Mucosa of descending colon (tissue), 3 donors: ENCODE measurements at places on chromosomes 5 and 9.

- no peak for DNase-seq
Measured at GRCh38 chr9:76502746-76503145, 43.8 kb downstream of the GCNT1 start.

GRCh38 chr5:168055141-168055683 lies 236.2 kb upstream of the WWC1 start:
- DNase-seq: no peak

DNA sequence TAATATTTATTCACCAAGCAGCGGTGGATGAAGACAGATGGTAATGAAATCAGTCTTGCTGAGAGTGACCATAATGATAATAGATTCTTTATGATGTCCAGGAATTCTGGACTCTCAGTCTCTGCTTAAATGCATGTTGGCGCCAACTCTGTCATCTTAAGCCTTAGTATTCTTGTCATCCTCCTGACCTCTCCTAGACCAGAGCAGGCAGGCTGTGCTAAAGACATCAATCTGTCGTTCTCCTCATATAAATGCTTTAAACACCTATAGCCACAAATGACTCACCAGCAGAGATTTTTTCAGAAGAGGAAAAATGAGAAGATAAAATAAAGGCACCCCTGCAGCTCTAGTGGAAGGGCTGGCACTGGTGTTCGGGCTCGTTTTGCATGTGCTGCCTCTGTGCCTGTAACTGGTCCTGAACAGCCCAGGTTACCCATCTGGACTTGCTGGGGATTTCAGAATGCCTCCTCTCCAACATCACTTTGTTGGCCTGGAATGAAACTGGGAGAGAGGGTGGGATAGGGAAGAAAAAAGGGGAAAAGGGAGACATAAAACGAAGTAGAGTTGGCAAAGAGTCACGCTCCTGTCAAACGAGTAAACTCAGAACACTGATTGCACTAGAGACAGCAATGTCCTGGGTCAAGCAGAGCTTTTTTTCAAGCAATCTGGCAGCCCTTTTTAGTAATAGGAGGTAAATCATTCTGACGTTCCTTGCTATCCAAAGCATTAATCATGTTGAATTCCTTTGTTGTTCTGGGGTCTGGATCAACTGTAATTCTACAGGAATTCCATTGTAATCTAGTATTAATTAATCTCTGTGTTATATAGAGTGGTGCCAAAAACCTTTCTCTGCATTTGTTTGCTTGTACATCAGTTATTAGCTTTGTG lies 195.5 kb upstream of the CLINT1 start:
- no peak for DNase-seq

GRCh38 chr9:101372327-101373118 lies 12.3 kb downstream of the BAAT start:
- no peak for DNase-seq

DNA sequence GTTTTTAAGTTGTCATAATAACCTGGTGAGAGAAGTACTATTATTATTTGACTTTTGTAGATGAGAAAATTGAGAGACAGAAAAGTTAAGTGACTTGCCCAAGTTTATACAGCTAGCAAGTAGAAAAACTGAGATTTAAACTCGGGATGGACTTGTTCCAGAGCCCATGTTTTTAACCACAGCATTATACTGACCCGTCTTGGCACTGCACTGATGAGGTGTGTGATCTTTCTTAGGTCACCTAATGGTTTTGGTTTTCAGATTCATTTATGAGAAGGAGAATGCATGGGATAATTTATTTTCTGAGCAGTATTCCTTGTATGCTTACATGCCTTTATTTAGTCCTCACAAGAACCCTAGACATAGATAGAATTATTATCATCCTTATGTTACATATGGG lies 201.8 kb upstream of the CDKN2B start:
- DNase-seq: no peak

- no peak for DNase-seq
Measured at GRCh38 chr5:176178789-176179188, 59.4 kb upstream of the SIMC1 start.

GRCh38 chr5:95697781-95698681 lies 15.2 kb upstream of the SPATA9 start:
- no peak for DNase-seq

DNA sequence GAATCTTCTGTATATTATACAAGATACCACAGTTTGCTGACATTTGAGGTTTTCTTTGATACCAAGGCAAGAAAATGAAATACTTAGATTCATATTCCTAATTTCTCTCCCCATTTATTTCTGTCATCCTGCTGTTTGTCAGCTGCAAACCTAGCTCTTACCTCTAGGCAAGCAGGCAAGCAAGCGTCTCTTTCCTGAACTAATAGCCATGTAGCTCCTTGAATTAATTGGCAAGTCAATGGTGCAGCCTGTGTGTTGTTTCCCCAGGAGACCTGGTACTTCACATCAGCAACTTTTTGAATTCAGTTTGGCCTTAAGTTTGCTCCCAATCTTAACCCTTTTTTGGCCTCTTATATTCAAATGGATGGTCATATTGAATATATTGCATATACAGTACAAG lies 573.6 kb upstream of the ARRDC3 start:
- DNase-seq: no peak

- no peak for DNase-seq
Measured at GRCh38 chr5:102453716-102454115, 45.1 kb downstream of the SLCO6A1 start.

GRCh38 chr5:154349626-154350264 lies 96.1 kb upstream of the SAP30L start:
- no peak for DNase-seq

- no peak for DNase-seq
Measured at GRCh38 chr9:116927726-116928125, 240.6 kb downstream of the TRIM32 start.

DNA sequence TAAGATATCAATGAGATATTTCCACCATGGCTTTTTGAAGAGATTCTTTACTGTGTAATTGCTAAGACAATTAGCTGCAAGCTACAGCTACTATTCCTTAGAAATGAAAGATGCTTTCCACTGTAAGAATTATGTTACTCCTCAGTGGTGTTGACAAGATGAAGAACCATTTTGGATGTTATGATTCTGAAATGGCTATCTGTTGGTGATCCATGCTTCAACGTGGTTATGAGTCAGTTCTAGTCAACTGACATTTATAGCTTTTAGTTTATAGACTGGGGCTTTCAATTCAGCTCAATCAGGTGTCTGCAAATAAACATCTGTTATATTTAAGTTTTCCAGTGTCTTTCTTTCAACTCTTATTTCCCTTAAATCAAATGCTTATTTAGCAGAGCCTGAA lies 93.7 kb downstream of the SGCD start:
- no peak for DNase-seq

DNA sequence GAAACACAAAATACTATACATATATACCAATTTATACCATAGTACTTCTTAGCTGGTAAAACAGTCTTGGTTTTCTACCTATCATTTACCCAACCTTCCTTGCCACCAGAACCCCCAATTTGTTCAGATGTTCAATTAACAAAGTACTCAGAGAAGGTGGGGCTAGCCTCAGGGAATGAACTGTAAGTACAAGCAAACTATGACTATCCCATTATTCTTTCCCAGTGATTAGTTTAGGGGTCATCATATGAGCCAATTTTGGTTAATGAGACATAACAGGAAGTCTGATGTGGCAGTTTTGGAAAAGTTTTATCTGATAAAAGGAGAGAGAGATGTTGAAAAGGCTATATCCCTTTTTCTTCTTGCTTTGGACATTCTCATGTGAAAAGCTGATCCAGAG lies 125.8 kb downstream of the DTWD2 start:
- no peak for DNase-seq

GRCh38 chr5:56257010-56257409 lies 23.9 kb upstream of the ANKRD55 start:
- no peak for DNase-seq

DNA sequence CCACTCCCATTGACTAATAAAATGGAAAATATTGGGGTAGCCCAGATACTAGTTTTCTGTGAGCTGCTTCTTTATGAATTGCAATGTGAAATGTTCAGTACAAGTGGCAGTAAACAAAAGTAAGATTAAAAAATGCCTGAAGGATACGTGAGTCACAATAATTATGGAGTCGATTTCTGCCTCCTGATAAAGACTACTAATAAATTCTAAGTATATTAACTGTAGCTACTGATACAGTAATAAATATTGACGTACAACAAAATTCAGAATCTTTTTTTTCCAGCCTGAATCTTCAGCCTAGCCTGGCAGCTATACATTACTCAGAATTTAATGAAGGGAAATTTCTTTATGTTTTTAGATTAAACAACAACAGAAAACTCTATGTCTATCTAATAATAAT lies 218.1 kb downstream of the MPDZ start:
- DNase-seq: no peak

GRCh38 chr5:579746-580366 lies 32.3 kb upstream of the CEP72 start:
- no peak for DNase-seq

DNA sequence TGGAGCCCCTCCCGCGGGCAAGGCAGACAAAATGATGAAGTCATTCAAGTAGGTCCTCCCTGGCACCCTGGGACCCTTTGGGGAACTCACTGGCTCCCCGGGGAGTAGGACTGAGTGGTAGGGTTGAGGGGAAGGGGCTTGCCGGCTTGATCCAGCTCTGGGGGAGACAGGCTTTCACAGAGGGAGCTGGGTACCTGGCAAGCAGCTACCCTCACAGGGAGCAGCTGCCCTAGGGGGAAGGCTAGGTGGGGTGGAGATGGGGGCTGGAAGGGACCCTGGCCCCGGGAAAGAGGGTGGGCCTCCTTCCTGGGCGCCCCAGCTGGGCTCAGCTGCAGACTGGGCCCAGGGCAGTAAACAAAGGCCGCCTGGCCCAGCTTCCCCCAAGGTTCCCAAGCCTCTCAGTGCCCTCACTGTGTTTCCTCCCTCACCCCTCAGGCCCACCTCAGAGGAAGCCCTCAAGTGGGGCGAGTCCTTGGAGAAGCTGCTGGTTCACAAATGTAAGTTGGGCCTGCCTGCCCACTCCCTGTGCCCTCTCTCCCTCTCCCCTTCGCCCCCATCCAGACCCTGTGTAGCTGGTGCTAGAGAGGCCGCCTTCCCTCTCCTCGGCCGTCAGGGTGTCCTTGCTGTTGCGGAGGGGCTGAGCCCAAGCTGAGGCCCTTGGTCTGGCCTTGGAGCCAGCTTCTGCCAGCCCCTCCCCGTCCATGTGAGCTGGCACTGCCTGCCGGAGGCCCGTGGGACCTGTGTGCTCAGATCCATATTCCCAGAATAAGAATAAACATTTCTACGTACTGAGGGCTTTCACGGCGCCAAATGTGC lies 131.2 kb downstream of the RGS3 start:
- peak; percentile 29 for DNase-seq

DNA sequence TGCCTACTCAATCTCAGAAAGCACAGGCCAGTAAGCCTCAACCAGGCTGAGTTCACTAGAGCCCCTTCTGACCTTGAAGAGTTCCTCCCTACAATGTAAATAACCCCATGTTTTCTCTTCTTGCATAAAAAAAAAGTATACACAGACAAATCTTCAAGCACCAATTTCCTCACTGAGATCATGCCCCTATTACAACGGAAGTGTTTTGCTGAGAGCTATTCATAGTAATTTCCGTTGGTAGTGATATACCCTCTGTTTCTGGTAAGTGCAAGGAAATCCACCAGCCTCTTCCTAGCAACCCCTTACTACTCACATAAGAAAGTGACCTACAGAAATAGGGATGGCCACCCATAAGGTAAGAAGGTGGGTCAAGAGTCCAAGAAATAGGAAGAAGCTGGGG lies 76.4 kb upstream of the TARS1 start:
- no peak for DNase-seq

DNA sequence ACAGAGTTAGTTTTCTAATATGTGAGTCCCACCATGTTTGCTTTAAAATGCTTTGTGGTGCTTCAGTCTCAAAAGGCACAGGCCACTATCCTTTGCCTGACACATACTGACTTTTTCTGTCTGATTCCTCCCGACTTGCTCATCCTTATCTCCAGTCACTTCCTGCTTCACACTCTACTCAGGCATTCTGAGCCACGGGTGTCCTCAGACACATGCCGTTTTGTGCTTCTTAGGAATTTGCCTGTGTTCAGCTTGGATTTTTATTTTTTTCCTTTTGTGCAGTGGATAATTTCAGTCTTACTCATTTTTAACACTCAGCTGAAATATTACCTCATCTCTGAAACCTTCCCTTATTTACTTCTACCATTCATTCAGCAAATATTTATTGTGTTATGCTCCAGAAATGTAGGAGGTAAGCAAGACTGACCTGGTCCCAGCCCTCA lies 54.1 kb downstream of the MAN2A1 start:
- DNase-seq: no peak

- no peak for DNase-seq
Measured at GRCh38 chr5:124538191-124538590, 208.2 kb downstream of the ZNF608 start.
